ENCODE measurements at places on chromosomes 7 and 10. TPM values are rescaled to one million over a fixed set of nuclear protein-coding genes. Genes with fewer than 3 reads are reported as not detected.
A peak's percentile ranks its signal among the peaks of the same experiment; 100 is the strongest.

Gene LIPN
- not detected for polyA plus RNA-seq

DNA sequence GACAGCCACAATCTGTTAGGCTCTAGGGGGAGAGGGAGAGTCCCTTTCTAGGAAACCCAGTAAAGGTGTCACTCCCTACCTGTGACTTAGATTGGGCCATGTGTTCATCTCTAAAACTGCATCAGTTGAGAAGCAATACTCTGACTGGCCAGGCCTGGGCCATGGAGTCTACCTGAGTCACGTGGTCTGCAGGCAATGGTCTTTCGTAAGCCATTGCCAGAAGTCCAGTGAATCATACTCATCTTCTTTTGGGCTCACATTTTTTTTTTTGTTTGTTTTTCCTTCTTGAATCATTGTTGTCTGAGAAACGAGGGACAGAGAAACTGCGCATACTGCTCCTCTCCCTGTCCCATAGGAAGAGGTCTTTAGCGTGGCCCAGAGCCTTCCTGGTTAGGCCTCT, 215.6 kb downstream of the CCSER2 start:
- no peak for DNase-seq

Gene FAM25G
- 0.57 TPM for polyA plus RNA-seq

- DNase-seq, result peak; percentile 50
These were observed 701 bp downstream of the STK17A start for GRCh38 chr7:43583424-43584194.

DNA sequence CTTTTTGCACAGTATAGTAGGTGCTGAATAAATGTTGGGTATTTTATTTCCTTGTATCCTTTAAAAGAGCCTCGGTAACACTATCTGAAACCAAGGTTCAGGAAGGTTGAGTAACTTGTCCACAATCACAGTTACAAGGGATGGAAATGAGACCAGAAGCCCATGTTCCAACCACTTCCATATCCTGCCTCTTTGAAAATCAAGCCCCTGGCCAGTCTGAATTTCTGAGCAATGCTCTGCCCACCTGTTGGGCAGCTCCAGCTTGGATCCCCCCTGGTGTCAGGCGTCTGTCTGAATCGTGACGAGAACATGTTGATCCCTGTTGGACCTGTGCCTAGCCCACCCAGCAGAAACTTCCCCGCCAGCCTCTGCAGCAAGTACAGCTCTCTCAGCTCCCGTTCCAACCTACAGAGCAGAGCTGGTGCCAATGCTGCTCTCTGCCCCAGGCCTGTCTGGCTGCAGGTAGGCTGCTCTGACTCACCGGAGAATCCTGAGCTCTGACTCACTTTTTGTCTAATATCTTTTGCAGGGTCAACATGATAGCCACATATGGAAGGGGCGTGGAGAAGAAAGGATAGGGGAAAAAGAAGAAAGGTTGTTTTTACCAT, 595.5 kb downstream of the INHBA start:
- DNase-seq, result no peak

- no peak for DNase-seq
These were observed 38.7 kb upstream of the NRBF2 start for GRCh38 chr10:63094405-63094804.

Gene FAM180A
- polyA plus RNA-seq, result not detected

DNA sequence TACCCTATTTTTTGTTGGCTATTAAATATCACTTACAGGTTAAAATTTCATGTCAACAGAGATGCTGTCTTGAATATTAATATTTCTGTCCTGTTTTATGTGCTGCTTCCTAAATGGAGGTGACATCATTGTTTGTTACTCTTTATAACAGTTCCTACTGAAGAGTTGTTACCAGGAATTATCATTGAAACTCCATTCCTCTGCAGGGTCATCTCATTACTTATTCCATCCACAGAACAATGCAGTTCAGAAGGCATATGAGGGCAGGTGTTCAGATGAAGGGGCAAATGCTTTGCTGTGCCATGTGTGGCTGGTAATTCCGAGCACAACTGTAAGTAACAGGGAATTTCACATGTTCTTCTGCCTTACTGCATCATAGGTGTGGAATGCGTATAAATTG, 113.4 kb downstream of the ANK3 start:
- no peak for DNase-seq

GRCh38 chr10:100972115-100972903, 3.0 kb downstream of the SEMA4G start:
- DNase-seq, result no peak

DNA sequence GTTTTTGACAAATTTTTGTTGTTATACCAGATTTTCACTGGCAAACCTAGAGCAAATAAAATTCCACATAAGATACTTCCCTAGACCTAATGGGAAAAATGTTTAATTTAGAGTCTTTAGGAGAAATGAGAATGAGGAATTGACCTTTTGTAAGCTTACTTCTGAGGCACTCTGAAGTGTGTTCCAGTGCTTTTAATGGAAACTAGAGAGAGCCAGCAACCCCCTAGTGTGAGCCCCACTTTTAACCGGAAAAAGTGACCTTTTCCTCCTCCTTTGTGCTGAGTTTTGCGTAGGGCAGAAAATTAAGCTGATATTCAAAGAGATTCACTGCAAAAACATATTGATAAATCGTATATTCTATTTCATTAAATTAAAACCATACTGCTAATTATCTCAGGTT, 5.2 kb downstream of the IKZF1 start:
- DNase-seq, result no peak

DNA sequence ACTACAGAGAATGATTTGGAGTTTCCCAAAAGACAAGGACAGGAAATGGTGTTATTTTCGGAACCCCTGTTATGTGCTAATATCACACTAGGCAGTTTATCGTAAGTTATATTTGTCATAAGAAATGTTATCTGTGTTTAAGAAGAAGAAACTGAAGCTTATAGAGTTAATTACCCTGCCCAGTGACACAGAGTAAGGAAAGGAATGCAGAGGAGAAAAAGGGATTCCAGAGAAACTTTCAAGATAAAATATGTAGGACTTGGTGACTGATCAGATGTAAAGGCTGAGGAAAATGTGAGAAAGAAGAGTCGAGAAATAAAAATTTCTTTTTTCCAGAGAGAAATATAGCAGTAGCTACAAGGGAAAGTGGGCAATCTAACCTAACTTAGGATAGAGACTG, 63.5 kb upstream of the ZNF746 start:
- no peak for DNase-seq

DNA sequence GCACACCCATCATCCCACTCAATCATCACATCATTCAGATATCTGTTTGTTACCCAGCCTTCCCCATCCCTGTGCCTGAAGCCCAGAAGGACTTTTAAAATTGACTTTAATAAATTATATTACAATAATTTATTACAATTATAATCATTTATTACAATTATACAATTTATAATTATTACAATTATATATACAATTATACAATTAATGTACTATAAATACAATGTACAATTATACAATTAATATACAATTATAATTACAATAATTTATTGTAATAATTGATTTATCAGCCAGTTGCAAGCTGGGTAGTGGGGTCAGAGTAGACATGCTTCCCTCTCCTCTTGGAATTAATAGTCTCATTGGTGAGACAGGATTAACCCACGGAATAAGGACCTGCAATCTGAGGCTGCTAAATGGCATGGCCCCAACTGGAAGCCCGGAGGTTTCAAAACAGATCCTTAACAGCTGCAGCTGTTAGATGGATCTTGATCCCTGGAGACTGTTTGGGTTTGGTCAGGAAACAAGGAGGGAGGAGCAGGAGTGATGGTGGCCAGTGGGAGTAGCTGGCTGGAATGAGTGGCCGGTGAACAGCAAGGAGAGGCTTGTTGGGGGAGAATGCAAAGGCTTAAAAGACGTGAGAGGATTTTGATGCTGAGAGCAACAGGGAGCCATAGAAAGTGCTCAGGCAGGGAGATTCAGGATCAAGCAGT, 402.8 kb upstream of the PODXL start:
- no peak for DNase-seq

Gene ASCC1
- 45.2 TPM for polyA plus RNA-seq

GRCh38 chr7:155380976-155381851, 76.7 kb upstream of the EN2 start:
- DNase-seq, result no peak

DNA sequence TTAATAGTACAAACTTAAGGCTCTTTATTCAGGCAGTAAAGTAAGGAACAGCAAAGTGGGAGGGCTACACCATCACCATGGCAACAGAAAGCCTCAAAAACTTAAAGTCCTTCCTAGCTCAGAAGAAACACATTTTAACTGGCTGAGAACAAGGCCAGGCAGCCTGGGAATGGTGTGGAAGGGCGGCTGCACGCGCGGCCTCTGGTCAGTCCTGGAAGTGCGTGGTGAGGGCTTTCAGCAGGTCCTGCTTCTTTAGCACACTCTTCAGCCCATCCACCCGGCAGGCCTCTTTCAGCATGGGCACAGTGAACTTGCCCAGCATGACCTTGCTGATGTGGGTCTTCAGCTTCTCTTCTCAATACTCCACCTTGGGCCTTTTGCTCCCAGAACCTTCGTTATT, 133.0 kb downstream of the CYP26A1 start:
- no peak for DNase-seq

Gene HK1
- 51.3 TPM for polyA plus RNA-seq

DNA sequence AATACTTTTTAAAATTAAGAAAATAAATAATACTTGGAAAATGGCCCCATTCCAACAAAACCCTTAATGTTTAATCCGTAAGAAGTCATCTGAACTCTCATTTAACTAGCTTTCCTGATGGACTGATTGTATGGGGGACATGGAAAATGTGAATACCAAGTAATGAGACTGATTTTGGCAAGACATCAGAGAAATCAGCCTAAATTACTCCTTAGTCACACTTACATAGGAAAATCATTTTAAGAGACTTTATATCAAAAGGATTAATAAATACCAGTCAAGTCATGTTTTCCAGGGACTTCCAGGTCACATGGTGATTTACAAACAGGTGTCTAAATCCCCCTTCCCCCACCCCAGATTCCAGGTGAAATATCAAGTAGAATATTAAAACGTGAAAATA, 58.2 kb downstream of the GRM8 start:
- DNase-seq, result peak; percentile 21

DNA sequence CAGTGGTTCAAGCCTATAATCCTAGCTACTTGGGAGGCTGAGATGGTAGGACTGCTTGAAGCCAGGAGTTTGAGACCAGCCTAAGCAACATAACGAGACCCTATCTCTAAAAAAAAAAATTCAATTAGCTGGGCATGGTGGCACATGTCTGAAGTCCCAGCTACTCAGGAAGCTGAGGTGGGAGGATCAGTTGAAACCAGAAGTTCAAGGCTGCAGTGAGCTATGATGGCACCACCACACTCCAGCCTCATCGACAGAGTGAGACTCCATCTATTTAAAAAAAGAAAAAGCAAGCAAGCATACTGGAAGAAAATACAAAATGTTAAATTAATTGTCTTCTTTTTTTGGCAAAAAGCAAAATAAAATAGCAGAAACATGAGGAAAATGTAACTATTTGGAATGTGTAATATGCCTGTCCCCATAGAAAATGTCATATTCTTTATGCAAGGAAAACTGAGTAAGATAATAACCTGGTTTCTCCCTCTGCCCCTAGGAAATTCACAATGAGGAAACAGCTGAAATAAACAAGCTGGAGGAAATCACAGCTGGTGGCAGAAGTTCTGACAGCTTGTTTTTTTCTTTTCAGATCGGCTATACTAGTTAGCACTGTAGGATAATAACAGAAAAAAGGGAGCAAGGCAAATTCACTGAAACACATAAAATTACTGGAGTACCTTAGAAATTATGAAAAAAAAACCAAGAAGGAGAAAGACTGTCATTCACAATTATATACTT, 48.5 kb downstream of the HERPUD2 start:
- DNase-seq, result no peak

Gene KIF11
- polyA plus RNA-seq, result 48.9 TPM

GRCh38 chr7:43114458-43114780, 2.0 kb downstream of the HECW1 start:
- no peak for DNase-seq

Gene CADPS2
- 51.3 TPM for polyA plus RNA-seq

GRCh38 chr7:133654547-133654946, 401.7 kb downstream of the EXOC4 start:
- no peak for DNase-seq

DNA sequence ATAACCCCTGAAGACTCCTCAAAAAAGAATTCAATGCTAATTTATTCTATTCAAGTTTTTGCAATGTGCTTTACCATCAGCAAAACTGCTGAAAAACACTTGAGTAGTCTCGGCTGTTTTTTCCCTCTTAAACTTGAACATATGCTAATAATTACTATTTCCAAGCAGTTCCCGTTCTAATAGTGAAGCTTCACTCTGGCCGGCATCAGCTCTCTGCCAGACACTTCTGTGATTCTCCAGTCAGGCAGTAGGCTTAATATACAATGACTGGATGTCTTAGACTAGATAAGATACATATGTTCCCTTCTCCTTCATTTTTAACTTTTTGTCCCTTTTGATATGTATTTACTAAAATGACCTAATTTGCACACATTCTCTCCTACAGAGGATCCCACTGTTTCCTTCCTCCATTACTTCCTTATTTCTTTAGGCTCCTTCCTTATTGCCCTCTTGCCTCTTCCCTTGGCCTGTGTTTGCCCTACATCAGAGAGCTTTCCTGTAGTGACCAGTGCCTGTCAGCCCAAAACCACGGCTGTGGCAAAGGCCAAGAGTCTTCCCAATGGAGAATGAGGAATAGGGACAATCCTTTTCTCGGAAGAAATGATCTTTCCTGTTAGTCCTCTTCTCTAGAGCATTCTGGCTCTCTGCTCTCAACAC, 23.5 kb downstream of the HEPACAM2 start:
- no peak for DNase-seq

- DNase-seq, result no peak
These were observed 73.4 kb downstream of the TES start for GRCh38 chr7:116283595-116284204.

GRCh38 chr10:102647443-102648268, 3.4 kb downstream of the TRIM8 start:
- no peak for DNase-seq

- DNase-seq, result no peak
These were observed 14.1 kb downstream of the TRPV6 start for GRCh38 chr7:142871260-142872105.

Gene H2BK1
- polyA plus RNA-seq, result not detected

GRCh38 chr10:55551603-55552002, 750.6 kb upstream of the PCDH15 start:
- no peak for DNase-seq

DNA sequence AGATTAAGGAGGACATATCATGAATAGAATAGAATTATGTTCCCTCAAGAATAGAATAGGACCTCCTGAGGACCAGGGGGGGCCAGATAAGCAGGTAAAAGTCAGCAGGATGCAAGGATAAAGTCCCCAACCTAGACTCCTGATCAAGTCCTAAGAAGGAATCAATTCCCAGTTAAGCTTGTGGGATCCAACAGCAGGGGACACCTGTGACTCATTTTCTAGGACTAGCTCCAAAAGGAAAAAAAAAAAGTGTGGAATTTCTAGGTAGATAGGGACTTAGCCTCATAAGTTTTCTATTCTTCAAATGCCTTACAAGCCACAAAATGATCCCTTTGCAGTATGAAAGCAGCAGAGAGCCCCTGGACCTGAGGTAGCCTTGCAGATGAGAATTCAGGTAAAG, 336.2 kb downstream of the WDR11 start:
- no peak for DNase-seq

GRCh38 chr10:88851706-88852105, at the start of gene ANKRD22:
TSS of gene ANKRD22 (minus strand) at chr10:88851844. CDS start at chr10:88851607, 237 bp downstream.
- no peak for DNase-seq

GRCh38 chr10:74548676-74549075, 277.7 kb upstream of the KAT6B start:
- no peak for DNase-seq

GRCh38 chr7:95828824-95829790, 56.8 kb downstream of the DYNC1I1 start:
- DNase-seq, result no peak

- DNase-seq, result peak; percentile 7
These were observed 78.3 kb downstream of the ATRNL1 start for GRCh38 chr10:115171392-115171960.

All from left kidney (tissue), 8 donors.